ENCODE measurements at places on chromosomes 7 and 10.

DNA sequence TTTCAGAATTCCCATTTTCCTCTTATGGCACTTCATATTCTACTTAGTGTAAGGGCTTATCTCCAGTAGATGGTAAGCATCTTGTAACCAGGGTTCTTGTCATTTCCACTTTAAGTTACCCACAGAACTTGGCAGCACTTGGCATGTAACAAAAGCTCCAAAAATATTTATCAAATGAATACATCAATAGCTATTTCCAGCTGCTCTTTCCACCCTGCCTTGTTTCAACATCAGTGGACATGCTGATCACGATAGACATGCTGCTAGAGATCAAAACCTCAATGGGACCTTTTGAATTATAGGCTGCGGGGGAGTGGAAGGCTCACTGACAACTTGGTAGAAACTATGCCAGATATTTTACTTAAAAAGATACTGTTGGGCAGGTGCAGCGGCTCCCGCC, 32.9 kb downstream of the HOXA1 start:
- no peak for DNase-seq

- no peak for DNase-seq
These were observed 47.6 kb upstream of the NKX6-2 start for GRCh38 chr10:132833421-132834111.

GRCh38 chr7:82018226-82018625, 248.4 kb upstream of the HGF start:
- DNase-seq = no peak

GRCh38 chr10:21212348-21212747, 313.1 kb downstream of the SKIDA1 start:
- DNase-seq = no peak

DNA sequence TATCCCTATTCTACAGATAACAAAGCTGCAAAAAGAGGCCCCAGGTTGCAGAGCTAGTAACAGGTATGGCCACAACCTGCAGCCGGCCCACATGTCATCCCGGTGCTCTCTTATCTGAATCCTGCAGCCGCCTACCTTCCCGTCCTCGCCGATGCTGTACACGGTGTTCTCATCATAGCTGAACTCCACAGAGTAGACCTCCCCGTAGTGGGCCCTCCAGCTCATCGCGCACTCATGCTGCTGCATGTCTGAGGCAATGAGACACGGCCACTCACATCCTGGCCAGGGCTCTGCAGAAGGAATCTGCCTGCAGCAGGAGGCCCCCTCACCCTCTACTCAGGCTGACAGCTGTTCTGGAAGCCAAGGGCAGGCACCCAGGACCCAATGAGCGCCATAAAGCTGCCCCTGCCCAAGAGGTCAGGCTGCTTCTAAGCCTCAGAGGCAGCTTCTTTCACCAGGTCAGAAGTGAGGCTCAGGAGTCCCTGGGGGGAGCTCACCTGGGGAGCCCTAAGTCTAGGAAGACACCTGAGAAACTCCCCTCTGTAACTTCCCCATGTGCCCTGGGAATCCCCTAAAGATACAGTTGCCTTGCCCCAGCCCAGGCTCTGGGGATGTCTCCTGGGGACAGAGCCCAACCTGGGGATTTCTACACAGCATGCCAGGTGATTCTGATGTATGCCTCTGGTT, 17.9 kb upstream of the CYREN start:
- no peak for DNase-seq
